ENCODE measurements at places on chromosomes 2 and 18. TPM values are rescaled to one million over a fixed set of nuclear protein-coding genes. Genes with fewer than 3 reads are reported as not detected.

DNA sequence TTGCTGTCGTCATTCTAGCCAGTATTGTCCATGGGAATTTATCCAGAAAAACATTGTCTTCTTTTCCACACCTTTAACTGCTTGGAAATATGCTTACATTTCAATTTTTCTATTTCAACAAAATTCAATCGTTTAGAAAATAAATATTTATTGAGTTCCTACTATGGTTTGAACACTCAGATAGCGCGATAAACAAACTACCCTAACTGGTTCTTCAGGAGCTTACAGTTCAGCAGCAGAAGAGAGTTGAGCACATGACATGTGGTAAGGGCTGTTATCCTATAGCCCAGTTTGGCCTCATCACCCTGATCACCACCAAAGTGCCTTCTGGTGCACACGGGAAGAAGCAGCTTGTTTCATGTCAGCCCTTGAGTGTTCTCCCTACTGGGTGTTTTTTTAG is 375.2 kb upstream of the SMIM21 start:
- no peak for DNase-seq

DNA sequence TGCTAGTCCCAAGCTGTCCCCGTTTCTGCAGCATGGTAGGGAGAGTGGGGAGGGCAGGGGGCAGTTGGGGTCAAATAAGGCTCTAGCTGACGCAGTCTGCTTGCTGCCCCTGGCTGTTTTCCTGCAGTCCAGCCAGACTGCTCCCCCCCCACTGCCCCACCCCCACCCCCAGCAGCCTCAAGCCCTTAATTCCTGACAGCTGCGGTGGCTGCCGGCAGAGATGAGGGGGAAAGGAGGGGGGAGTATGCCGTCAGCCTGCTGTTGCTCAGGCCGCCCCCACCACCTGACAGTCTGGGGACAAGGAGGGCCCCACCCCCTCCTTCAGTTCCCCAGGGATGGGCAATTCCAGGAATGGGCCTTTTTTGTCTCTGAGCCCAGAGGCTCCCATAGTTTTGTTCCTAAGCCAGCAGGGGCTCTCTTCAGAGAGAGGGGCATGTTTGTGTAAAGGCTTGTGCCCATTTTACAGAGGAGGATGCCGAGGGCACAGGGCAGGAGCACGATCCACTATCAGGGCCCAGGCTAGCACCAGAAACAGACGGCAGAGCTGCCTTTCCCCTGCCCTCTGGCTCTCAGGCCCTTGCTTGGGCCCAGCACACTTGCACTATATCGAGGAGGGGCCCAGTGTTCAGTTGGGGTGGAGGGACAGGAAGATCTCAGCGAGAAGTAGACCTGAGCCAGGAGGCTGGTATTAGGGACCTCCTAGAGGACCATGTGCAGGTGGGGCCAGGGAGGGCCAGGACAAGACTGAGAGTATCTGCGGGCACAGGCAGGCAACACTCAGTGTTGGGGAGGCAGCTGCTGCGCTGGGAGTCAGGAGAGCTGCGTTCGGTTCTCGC is 1.5 kb upstream of the WNT10A start:
- no peak for DNase-seq

DNA sequence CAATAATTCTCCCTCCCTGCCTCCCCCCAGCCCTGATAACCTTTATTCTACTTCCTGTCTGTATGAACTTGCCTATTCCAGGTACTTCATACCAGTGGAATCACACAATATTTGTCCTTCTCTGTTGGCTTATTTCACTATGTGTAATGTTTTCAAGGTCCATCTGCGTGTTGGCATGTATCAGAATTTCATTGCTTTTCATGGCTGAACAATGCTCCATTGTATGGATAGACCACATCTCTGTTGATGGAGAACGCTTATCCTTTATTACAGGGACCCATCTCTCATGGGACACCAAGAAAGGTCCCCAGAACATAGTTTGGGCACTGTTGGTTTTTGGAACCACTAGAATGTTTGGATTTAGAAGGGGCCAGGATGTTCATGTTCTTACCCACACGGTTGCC is 40.2 kb downstream of the ATOH8 start:
- DNase-seq, result no peak

- no peak for DNase-seq
Measured at GRCh38 chr2:144619760-144620159, 99.8 kb upstream of the ZEB2 start.

GRCh38 chr2:241280291-241280690 is 35.2 kb downstream of the HDLBP start:
- no peak for DNase-seq

DNA sequence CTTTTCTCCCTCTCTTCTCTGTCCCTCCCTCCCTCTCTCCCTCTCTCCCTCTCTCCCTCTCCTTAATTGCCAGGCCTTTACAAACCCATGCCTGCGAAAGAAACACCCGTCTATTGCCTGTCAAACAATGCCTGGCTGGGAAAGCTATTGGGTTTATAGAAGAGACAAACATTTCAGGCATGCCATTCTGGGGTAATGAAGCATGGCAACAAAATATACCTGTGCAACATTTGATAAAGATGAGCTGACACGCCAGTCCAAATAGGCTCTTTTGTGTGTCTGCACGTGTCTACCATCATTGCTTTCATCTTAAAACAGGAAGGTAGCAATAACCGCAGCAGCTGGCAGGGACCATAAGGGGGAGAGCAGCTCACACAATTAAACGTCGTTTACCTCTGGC is 282.1 kb downstream of the ZNF516 start:
- no peak for DNase-seq

- no peak for DNase-seq
Measured at GRCh38 chr2:3301001-3301400, 76.6 kb downstream of the EIPR1 start.

DNA sequence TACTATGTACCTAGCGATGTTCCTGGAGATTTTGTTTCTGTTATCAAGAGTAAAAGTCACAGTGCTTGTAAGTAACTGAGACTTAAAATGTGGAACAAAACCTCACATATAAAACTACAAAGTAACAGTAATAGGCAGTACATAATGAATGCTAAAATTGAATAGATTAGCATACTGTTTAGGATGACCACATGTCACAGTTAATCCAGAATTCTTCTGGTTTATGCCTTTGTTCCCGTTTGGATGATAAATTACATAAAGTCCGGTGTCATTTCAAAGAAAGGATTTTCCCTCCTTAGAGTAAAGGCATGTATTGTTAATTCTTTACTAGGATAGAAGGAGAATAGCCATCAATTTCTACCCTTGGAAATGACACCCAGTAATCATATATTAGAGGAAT is 56.1 kb downstream of the RBM43 start:
- no peak for DNase-seq

DNA sequence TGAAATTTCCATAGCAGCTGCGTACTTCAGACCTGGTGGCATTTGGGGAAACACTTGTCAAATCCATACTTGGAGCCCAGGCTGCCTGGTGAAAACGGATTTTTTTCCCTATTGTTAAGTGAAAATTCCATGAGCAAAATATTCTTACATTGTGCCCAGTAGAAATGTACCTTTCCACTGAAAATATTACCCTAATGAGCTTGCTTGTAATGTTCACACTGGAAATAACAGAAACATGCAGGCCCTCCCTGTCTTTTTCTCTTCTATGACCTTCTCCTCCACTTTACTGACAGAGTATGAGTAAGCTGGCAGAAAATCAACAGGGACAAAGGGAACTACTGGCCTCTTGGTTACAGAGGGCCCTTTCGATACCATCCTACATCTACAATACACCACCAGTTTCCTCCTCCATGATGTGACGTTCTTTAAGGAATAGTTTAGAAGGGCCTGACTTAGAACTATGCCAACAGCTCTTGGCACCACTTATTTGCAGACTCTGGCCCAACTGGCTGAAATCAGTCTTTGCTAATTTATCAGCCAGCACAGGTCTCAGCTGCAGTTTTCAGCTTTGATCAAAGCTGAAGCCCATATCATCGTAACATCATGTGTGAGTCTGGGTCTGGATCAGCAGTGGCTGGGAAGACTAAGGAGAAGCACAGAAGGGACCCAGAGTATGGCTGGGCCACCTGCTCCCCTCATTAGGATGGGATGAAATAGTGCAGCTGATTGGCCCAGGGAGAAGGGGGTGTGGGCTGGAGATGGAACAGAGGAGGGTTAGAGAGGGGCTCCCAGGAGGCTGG is 272.2 kb upstream of the ID2 start:
- DNase-seq, result no peak

DNA sequence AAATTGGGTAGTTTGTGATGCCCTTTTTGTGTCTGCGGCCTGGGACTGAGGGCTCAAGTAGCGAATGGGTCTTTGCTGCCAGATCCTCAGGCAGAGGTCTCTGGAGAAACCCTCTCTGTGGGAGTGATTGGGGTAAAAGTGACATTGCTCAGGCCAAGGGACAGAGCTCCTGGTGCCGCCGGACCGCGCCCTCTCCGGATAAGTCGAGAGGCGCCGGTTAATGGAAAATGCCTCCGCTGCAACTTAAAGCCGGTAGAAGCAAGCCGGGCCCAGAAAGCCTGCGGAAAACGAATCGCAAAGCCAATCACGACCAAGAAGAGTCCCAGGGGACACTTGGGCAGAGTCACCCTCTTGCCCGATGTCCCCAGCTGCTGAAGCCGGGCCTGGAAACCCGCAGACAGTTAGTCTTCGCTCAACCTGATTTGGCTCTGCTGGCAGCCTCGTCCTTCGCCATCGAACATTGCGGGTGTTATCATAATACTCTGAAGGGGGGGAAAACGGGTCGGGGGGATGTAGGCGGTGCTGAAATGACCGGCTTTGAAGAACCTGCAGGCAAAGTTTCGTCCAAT is 352 bp upstream of the HOXD12 start:
- peak; percentile 40 for DNase-seq

The TSGA10 gene
- not detected for total RNA-seq

The SEC11C gene
- total RNA-seq, result 6.2 TPM

The GREB1 gene
- total RNA-seq, result 5.9 TPM

The RAPGEF4 gene
- 79.9 TPM for total RNA-seq

Data from ascending aorta (tissue), 2 donors.